ENCODE measurements at places on chromosomes 1 and 21.

- DNase-seq = no peak
Observed at GRCh38 chr1:167542109-167543032, 11.2 kb downstream of the CREG1 start.

DNA sequence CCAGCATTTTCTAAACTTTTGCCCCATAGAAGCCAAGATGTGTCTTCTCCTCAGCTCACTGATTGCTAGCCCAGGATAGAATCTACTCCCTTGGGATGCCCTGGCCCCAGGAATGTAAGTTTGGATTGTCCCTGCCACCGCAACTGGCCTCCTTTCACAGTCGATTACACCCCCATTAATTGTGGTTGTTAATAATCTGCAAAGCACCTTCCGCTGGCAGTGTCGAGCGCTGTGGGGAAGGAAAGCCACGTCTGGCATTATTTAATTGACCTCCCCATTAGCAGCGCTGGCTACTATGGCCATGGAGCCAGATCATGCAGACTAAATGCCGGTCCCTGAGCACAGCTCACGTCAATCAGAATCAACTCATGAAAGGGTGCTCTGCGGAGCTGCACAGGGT is 597.3 kb upstream of the PLXNA2 start:
- DNase-seq = no peak

DNA sequence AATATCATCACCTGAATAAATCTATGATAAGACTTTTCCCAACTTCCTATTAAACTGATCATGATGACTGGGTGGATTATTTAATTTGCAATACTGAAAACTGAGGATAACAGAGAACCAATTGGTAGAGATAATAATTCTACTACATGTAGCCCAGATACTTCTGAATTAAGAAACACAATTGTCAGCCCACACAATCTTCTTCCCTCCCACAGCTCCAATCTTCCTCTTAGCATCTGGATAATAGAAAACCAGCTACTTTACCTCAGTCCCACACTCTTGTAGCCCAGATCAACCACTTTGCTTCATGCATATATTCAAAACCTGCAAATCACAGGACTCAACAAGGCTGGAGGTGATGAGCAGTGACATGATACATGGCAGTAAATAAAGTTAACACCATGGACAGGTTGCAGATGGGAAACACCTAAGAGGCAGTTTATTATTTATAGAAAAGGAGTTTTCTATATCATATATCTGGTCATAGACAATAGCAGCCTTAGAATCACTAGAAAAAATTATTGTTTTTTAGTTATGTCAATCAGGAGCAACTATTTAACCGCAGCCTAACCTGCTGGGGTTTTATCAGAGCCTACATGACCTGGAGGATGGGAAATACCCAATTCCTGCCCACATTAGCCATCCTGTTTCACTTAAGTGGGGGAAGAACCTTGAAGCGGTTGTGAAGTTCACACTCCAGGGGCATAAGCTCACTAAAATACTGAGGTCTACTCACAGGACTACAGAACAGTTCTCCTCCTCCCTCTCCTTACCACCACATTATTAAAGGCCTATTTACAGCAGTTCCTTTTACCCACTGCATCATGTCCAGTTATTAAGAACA is 16.7 kb downstream of the FRRS1 start:
- DNase-seq = no peak

- DNase-seq = no peak
Observed at GRCh38 chr1:54069791-54070170, 16.4 kb downstream of the TCEANC2 start.

GRCh38 chr1:3620708-3621107 is 4.1 kb upstream of the TPRG1L start:
- DNase-seq = no peak

DNA sequence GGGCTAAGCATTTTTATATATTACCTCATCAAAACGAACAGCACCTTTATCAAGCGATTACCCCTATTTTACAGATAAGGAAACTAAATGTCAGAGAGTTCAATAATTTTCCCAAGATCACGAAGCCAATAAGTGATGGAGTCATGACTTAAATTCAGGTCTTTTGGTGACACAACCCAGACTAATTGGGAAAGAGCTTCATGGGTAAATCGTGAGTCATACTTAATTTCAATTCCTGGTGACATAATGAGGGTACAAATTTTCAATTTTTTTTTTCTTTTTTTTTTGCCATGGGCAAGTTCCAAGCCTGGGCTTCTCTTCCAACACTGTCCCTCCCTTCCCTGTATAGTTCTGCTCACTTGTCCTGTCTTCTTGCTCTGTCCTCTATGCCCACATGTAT is 30.1 kb upstream of the IL10 start:
- DNase-seq = no peak

DNA sequence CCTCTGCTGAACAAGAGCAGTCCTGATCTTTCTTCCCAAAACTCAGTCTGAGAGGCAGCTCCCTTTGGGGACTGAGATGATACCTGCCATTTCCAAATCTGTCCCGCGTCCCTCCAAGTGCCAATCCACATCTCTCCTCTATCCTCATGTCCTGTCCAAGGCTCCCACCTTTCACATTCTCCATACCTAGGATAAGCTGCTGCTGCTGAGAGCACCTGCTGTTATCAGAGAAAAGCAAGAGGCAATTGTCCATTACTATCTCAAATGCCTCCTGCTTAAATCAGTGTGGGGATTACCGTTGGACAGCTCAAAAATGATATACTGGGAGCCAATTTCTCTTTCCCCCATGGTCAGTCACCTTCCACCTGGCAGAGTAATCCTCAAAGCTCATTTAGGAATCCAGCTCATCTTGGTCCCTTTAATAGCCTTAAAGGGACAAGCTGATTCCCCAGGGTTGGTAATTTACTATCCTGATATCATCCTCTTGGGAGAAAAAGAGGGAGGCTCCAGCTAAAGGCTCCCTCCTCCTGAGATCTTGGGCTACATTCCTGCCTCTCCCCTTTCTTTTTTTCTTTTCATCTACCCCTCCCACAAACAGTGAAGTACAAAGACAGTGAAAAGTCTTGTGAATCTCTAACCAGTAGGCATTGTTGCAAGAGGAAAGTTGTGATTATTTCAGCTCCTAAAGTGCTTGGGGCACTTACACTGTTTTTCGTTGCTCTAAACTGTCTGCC is 278.1 kb upstream of the CAMK1G start:
- no peak for DNase-seq

DNA sequence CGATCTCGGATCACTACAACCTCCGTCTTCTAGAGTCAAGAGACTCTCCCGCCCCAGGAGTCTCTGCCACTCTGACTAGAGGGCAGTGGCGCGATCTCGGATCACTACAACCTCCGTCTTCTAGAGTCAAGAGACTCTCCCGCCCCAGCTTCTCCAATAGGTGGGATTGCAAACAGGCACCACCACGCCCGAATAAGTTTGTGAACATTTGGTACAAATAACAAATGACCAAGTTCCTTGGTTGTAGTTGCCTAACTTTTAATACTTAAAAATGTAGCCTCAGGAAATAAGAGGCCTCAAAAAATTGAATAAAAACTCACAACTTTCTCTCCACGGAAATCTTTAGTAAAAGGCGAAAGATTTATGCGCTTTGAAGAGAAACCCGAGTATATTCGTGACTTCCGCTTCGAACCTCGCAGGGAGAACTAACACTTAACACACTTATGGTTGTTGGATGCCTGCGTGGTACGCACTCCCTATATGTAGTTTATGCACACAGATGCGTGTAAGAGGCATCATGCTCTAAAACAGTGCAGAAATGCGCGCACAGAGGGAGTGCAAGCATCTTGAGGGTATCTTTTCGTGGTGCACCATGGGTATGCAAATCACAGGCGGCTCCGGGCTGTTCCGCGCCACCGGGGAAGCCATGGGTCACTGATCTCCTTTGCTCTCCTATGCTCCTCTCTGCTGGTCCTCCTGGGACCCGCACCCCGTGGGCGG is 11.4 kb downstream of the BTBD19 start:
- DNase-seq = peak; percentile 81

- DNase-seq = no peak
Observed at GRCh38 chr1:246482805-246483568, 24.1 kb downstream of the SMYD3 start.

- DNase-seq = no peak
Observed at GRCh38 chr1:204598319-204598969, 82.2 kb downstream of the MDM4 start.

DNA sequence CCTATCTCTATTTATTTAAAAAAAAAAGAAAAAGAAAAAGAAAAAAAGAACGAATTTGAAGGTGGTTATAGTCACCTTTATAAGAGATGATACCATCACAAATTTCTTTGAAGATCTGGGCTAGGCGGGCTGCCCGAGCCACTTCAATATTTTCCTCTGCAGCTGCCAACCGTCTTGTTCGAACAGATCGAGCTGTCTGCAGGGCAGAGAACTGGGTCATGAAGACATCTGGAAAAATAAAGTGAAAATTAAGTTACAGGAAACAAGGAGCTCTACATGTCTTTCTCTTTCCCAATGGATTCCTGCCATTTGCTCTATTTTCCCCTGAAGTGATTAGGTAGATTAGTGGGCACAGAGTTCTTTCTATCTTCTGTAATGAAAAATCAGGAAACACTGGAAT is 31.9 kb downstream of the RUSC1 start:
- no peak for DNase-seq

DNA sequence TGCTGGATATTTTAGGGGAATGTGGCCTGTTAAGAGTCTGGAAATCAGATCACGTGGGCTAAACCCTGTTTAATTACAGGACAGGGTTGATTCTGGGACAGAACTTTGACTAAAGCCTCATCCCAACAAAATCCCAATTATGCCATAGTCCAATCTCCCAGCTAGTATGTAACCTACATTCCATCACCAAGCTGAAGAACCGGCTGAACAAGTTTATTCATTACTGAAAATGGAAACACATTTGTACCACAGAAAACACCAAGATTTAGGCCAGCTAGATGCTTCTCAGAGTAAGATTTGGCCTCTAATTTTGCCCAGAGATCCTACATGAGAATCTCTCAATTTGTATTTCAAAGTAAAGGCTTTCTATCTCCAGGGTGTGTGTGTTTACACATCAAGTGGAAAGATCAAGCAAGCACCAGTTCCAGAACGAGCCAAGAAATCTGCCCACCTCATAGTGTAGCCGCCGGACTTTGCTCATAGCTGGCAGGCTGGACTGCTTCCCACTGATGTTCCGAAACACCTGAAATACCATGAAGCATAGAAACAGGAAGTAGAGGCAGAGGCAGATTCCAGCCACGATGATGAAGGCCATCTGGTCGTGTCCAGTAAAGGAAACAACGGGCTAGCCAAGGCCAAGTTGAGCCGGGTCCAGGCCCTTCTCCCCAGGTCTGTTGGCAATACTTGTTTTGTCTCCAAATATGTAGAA is 86.8 kb downstream of the WLS start:
- DNase-seq = no peak

DNA sequence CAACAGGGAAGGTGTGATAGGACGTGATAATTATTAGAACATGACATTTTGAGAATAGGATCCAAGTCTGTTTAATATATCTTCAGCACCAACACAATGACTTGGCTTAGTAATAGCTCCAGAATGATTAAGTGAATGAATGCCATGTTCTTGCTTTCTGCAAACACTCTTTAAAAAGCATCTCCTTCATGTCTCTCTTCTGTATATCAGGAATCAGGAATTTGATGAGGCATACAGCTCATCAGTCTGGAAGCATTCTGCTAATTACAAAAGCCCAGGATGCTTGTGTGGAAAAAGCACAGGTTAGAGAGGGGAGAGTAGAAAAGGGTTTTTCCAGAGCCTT is 113.0 kb upstream of the ZNF648 start:
- DNase-seq = no peak

- DNase-seq = no peak
Observed at GRCh38 chr1:6329396-6329795, 64.2 kb downstream of the ACOT7 start.

- DNase-seq = no peak
Observed at GRCh38 chr1:38677311-38677710, 182.3 kb downstream of the RRAGC start.

GRCh38 chr1:221644145-221644448 is 97.8 kb downstream of the DUSP10 start:
- no peak for DNase-seq

DNA sequence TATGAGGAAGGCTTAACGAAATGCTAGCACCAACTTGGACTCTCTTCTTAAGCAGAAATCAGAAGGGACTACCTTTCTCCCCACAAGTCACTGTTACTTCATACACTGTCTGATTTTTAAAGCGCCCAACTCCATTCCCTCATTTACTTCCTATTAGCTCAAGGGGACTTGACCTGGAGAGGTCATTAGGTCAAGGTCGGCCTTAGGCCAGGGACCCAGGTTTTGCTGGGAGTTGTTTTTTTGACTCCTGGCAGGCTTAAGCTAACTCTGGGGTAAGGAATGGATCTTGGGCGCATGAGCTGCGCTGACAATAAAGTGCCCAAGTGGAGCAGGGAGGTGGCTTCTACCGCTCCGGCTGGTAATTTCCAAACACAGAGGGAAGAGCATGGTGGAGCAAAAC is 16.8 kb downstream of the ADAR start:
- no peak for DNase-seq

DNA sequence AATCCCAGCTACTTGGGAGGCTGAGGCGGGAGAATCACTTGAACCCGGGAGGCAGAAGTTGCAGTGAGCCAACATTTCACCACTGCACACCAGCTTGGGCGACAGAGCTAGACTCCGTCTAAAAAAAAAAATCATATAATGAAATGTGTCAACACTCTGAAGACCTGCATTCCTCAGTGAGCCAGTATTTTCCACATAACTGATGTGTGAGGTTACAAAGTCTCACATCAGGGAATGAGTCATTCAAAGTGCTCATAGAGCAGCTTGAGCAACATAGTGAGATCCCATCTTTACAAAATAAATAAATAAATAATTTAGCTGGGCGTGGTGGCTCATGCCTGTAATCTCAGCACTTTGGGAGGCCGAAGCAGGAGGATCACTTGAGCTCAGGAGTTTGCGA is 65.5 kb downstream of the CASZ1 start:
- no peak for DNase-seq

DNA sequence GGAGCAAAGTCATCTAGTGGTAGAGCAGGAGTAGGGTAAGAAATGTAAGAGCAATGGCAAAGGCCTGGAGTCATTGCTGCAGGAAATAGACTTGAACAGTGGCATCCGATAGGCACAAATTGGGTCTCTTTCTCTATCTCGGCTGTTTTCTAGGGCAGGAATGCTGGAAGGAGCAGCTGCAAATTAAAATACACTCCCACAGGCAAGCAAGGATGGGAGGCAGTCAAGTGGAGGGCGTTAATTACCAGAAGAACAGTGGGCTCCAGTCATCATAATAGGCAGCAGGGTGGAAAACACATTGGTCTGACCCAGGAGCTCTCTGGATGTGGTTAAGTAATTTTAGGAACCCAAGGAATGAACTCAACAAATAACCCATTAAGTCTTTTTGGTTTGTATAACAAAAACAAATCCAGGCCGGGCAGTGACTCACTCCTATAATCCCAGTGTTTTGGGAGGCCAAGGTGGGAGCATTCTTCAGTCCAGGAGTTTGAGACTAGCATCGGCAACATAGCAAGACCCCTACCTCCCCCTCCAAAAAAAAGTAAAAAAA is 7.8 kb upstream of the TDRD5 start:
- DNase-seq = no peak

- DNase-seq = no peak
Observed at GRCh38 chr1:102776071-102776470, 332.3 kb downstream of the COL11A1 start.

DNA sequence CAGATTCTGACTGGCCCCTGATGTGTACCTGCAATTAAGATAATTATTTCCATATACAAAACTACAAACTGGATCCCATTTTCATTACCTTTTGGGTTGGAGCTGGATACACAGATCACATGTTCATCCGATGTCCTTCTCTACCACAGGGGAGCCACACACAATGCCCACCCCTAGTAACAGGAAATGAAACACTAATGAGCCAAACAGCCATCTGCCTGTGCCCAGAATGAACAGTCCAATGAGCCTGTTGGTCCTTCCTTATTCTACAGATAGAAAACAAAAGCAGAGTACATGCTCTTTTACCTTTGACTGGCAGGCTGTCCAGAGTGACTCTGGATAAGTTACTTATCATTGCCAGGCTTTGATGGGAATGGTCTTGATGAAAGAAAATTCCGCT is 68.6 kb downstream of the SIPA1L2 start:
- DNase-seq = no peak

Measured in CD4-positive, alpha-beta T cell (primary cell).